ENCODE measurements at places on chromosomes 5 and 9. TPM values are rescaled to one million over a fixed set of nuclear protein-coding genes. Genes with fewer than 3 reads are reported as not detected.

NR6A1 gene
- 1.7 TPM for total RNA-seq

DAPK1 gene
- total RNA-seq, result 19.8 TPM

PCDHGA5 gene
- 0.15 TPM for total RNA-seq

SLC6A3 gene
- total RNA-seq, result 0.09 TPM

TLE1 gene
- total RNA-seq, result 89.1 TPM

PCDHA7 gene
- 0.13 TPM for total RNA-seq

All from A549 treated with CORT108297 at 1 μM for 4 hours (cell line).